Hindlimb muscle (tissue), 1 donor: ENCODE measurements at places on chromosomes 3 and 15.
A peak's percentile ranks its signal among the peaks of the same experiment; 100 is the strongest.

DNA sequence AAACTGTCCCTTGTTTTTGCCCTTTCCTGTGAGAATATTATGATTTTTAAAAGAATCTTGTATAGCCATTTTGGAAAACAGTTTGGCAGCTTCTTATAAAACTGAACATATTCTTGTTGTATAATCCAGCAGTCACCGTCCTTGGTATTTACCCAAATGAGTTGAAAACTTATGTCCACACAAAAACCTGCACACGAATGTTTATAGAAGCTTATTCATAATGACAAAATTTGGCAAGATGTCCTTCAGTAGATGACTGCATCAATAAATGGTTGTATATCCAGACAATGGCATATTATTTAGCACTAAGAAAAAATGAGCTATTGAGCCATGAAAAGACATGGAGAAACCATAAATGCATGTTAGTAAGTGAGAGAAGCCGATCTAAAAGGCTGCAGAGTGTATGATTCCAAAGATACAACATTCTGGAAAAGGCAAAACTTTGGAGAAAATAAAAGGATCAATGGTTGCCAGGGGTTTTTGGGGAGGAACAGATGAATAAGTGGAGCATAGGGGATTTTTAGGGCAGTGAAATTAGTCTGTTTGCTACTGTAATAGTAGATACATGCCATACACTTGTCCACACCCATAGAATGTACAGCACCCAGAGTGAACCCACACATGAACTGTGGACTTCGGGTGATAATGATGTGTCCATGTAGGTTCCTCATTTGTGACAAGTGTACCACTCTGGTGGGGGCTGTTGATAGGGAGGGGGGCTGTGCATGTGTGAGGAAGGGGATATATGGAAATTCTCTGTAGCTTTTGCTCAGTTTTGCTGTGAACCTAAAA lies 31.7 kb downstream of the LIMD1 start:
- DNase-seq, result no peak

DNA sequence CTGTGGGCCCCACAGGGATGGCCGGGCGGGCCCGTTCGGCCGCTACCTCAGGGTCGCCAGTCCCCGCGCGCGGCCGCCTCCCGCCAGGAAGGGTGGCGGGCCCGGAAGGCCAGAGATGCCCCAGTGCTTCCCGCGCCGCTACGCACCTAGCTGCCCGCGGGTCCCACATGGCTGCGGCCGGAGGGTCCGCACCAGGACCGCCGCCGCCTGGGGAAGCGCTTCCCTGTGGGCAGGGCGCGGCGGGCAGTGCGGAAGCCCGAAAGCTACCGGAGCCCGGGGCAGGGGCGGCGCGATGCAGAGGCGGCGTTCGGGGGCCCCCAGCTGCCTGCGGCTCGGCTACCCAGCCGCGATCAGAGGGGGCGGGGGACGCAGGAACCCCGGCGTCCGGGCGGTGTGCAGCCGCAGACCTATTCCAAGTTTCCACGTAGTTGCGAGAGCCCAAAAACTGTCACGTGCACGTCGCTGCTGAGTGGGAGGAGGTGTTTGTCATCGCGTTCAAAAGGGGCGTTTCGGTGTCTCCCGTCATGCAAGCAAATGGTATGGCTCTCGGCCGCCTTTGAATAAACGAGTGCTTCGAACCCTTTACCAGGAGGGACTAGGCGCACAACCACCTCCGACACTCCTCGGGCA lies at the start of gene TRANK1:
Gene TRANK1, minus strand, starts transcription at position 414 of the 630 bp plus-strand sequence. Its CDS starts 245 bp downstream, at position 169.
- DNase-seq, result peak; percentile 84

- no peak for DNase-seq
Measured at GRCh38 chr3:183215591-183216202, 37.4 kb upstream of the B3GNT5 start.

- DNase-seq, result no peak
Measured at GRCh38 chr15:62781081-62781497, 261.5 kb upstream of the TPM1 start.

- DNase-seq, result no peak
Measured at GRCh38 chr15:56802161-56802560, 68.9 kb upstream of the ZNF280D start.

DNA sequence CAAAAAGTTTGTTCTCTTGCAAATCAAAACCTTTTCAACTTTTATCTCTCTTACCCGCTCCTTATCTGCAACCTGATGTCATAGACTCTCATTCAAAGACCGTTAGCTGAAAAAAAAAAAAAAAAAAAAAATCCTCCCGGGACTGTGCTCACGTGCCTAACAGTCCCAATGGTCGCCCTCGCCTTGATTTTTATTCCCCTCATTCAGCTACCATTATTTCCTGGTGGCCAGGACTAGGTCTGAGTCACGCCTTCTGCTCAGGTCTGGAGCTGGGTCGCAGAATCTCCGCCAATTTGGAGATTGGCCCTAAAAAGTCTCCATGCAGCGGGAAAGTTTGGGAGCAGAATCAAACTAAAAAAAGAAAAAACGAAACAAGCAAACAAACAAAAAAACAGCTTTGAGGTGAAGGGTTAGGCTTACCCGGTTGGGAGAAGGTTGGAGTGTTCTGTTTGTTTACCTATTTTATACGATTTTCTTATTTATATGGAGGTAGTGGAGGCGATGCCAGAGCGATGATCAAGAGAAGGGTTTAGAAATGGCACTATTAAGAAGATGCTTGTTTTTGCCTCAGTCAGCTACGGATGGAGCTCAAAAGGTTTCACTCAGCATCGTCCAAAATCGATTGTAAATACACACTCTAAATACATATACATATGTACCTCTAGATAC lies 51.1 kb downstream of the ZIC4 start:
- no peak for DNase-seq

GRCh38 chr3:42547401-42547945 lies 34.3 kb downstream of the SEC22C start:
- DNase-seq, result peak; percentile 43

DNA sequence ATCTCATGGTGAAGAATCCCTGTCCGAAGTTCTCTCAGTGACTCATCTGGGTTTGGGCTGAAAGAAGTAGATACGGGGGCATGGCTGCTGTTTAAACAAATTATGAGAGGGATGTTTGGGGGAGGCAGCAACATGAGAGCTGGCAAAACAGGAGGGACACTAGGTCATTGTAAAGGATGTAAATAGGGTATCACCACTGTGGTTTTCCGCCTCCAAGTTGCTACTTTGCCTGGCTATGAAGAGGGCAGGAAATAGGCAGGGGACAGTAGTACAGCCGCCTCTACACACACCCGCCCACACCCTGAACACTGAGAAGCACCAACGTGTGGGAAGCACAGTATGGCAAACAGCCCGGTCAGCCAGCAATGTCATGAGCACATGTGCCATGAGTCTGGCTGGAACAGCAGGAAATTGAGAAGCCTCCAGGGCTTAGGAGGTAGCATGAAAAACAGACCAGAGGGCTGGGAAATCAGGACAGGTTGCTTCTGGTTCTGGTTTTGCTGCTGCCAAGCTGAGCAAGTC lies 17.1 kb downstream of the HEXA start:
- DNase-seq, result peak; percentile 26

GRCh38 chr15:91152896-91153581 lies 53.0 kb downstream of the SV2B start:
- no peak for DNase-seq

DNA sequence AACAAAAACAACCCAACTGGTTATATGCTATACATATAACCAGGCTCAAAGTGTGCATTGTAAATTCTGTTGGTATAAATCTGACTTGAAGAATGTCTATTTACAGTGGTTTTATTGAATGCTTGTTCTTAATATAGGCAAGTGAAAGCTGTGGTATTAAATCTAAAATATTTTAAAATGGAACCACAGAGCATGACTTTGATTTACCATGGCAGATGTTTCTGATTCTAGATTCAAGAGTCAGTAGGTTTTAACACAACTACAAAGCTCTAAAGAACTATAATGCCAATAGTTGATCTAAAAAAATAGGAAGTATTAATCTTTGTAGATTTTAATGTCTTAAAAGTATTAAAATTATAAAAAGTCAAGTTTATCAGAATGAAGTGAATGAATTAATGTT lies 141.9 kb upstream of the PLSCR5 start:
- no peak for DNase-seq

DNA sequence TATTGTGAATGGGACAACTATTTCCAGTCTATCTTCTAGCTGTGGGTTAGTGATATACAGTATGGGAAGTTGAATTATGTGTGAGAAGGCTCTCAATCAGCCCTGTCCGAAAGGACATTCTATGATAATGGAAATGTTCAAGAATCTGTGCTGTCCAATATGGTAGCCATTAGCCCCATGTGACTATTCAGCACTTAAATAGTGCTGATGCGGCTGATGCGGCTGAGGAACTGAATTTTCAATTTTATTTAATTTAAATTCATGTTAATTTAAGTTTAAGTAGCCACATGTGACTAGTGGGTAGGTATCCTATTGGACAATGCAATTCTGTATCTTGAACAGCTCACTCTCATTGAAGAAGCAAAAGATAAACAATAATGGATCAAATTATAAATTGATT lies 98.5 kb downstream of the MYLK start:
- no peak for DNase-seq

DNA sequence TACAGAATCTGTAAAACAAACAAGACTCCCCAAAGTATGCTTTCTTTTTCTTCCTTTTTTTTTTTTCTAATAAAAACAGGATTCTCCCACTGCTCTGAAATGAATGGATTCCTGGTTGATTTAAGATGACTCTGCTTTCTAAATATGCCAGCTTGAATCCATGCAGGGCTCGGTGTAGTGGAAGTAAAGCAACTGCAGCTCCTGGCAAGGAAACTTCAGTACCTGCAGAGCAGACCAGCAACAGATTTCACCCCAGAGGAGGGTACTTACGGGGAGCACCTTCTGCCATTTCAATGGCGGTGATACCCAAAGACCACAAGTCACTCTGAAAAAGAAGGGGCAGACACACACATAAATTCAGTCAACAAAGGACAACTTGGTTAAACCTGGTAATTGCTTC lies 150.5 kb upstream of the SLC2A2 start:
- DNase-seq, result no peak

DNA sequence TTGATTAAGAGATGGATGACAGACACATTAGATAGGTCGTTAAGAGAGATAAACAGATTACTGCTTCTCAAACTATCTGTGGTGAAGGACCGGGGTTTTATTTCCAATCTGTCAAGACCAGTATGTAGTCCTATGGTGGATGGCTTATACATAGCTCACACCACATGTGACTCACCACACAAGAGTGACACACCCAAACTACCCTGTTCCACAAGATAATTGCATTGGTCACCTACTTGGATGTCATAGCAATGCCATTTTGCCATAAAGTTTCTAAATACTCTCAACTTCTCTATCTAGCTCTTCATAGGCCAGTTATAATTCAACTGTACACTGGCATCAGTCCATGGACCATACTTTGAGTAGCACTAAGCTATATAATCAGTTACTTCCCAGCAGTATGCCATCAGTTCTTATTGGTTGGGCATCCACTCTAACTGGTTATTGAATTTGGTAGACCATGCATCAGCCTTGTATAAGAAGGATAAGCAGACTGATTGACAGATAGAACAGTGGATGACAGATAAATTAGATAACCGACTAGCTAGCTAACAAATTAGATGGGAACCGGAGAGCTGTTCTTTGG lies 11.6 kb downstream of the WWTR1 start:
- no peak for DNase-seq

GRCh38 chr3:169812332-169813235 lies at the start of the genes LRRC34 and LRRIQ4:
TSS of gene LRRC34 (minus strand) at chr3:169812904. CDS start at chr3:169812548, 356 bp downstream.
TSS of gene LRRIQ4 (plus strand) at chr3:169812870. CDS start at chr3:169821922, 9,052 bp downstream.
- peak; percentile 76 for DNase-seq

- DNase-seq, result no peak
Measured at GRCh38 chr15:63362196-63362595, 19.4 kb downstream of the CA12 start.

- DNase-seq, result no peak
Measured at GRCh38 chr3:135966962-135967274, 1.4 kb downstream of the PPP2R3A start.

DNA sequence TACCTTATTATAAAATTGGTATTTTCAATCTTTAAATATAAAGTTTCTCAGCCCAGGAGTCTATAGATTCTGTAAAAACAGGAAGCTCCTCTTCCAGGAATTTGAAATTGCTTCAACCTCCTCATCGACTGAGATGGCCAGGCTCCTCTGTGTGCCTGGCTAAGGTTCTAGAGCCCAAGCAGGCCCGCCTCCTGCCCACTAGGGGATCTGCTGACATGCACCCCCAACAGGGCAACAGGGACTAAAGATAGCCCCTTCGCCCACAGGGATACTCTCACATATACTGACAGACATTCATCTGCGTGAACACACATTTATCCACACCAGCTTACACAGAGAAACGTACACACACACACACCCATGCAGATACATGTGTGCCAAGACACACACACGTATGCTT lies 183.1 kb upstream of the TLE3 start:
- DNase-seq, result no peak

- DNase-seq, result no peak
Measured at GRCh38 chr3:144548346-144548745, 576.7 kb downstream of the DIPK2A start.

DNA sequence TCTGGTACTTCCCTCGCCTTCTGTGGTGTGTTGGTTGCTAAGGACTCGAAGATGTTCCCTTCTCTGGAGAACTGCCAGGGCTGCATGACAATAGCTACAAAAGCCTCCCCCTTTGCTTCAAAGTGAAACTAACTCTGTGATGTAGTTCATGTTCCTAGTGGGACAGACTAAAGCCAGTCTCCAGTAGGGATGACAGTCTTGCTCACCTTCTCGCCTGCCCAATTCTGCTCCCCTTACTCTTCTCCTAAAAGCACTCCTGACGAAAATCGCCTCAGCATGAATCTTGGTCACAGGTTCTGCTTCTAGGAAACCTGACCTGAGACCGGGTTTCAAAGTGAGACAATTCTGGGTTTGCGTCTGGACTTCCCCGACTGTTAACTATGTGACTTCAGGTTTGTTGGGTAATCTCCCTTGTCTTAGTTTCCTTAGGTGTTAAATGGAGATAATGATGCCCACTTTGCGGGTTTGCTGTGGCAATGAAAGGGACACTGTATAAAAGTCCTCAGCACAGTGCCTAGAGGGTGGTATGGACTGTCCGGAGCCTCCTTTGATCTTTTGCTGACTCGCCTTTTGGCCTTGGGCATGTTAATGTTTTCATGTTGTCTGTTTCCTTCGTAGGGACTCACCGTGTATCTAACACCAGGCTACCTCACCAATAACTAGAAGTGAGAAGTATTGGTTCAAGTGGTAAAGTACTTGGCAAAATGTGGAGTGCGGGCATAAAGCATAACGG lies 24.9 kb upstream of the THRB start:
- DNase-seq, result no peak

DNA sequence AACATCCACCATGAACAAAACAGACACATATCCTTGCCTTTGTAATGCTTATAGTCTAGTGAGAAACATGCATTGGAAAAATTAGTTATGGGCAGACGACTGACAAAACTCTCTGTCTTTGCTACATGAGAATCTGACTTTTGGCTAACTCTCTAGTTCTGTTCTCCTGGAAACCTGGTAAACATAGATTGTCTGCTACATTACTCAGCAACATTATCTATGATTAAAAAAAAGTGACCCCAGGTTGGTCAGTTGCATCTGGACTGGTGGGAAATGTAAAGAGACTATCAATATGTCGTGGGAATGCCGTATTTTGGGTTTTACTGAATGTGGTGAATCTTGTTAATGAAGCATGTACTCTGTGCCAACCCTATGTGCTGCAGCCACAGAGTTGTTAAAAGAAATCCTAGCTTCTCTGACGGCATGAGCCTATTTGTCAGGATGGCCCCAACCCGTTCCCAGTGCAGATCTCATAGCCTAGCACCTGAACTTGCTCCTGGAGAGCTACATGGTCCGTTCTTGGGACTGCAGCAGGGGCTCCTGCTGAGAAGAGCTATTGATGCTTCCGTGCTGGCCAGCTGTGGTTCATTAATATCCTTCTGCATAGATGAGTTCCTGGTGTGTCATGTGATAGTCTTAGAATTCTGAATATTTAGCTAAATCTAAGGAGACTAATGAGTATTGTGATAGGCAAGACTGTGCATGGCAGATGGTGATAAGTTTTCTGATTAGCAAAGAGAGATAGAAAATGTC lies 311.7 kb upstream of the ZNF717 start:
- DNase-seq, result no peak

GRCh38 chr3:38116471-38117162 lies 20.3 kb downstream of the ACAA1 start:
- no peak for DNase-seq
